ENCODE measurements at places on chromosomes 16 and 17. TPM values are rescaled to one million over a fixed set of nuclear protein-coding genes. Genes with fewer than 3 reads are reported as not detected.
A peak's percentile ranks its signal among the peaks of the same experiment; 100 is the strongest.

DNA sequence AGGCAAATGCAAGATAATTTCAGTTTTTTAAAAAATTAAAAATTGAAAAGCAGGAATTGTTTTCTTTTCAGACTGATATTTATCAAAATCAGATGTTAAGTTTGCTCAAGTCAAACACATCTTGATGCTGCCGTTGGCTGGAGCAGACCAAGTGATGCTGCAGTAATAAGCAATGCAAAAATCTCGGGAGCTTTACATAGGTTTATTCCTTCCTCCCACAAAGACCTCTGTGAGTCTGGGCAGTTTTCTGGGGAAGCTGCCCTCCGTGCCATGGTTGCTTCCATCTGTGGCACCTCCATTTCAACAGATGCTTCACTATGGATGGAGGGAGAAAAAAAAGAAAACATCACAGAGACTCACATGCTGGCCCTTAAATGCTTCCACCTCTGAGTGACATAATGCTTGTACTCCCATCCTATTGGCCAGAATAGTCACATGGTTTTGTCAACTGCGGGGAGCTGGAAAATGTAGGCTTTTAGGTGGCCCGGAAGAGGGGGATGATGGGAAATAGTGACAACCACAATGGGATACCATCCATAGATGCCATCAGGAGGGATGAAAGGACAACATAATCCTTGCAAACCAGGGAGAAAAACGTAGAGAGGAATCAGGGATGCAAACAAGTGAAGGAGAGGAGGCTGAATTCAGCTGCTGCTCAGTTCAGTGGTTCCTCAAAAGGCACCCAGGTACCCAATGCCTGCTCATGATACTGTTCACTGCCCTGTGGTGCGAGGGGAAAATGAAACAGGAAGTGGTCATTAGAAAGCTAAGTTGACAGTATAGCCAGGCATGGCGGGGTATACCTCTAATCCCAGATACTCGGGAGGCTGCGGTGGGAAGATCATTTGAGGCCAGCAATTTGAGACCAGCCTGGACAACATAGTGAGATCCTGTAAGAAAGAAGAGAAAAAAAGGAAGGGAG is 13.5 kb upstream of the ERCC4 start:
- DNase-seq = no peak
- no peak overlapping the region for H3K4me3 ChIP-seq
- H3K36me3 ChIP-seq = no peaks in the 10 kb centered on the region
- H3K27ac ChIP-seq = no peak overlapping the region
- H3K27me3 ChIP-seq = no peaks in the 10 kb centered on the region

Gene ABCA9
- not detected for total RNA-seq

- H3K27me3 ChIP-seq = peaks cover 36% of the 10 kb centered on the region
- no peak overlapping the region for H3K4me3 ChIP-seq
- H3K27ac ChIP-seq = no peak overlapping the region
Measured at GRCh38 chr17:46766493-46767491, 51.7 kb downstream of the WNT3 start.

GRCh38 chr17:36198831-36199465 is 2.4 kb upstream of the CCL3L1 start:
- no peak overlapping the region for H3K27ac ChIP-seq
- H3K27me3 ChIP-seq = no peaks in the 10 kb centered on the region
- DNase-seq = peak; percentile 28
- no peaks in the 10 kb centered on the region for H3K36me3 ChIP-seq
- H3K4me1 ChIP-seq = no peaks in the 10 kb centered on the region

DNA sequence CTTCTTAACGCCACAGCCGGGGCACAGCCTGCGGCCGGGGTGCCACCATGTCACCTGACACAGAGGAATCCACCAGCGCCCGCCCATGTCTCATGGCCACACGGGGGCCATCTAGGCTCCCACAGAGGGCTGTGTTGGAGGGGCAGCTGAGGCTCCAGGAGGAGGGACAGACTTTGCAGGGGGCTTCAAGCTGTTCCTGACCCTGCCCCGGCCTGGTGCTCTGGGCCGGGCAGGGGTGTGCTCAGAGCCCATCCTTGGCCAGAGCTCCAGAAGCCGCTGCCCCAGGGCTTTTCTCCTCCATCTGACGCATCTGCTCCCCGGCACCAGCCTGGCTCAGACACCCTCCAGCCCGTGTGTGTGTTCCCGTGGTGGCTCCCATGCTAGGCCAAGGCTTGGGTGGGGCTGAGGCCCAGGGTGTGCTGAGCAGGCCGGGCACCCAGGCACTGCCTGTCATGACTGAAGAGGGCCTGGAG is 7.8 kb upstream of the SLC38A10 start:
- no peaks in the 10 kb centered on the region for H3K27me3 ChIP-seq
- no peak for DNase-seq
- no peaks in the 10 kb centered on the region for H3K36me3 ChIP-seq
- no peak overlapping the region for H3K4me3 ChIP-seq
- H3K27ac ChIP-seq = no peak overlapping the region

Gene NATD1
- total RNA-seq = 8.4 TPM

- H3K4me1 ChIP-seq = peaks cover 2% of the 10 kb centered on the region
- no peak for DNase-seq
Measured at GRCh38 chr17:77727037-77727615, 231.4 kb upstream of the TNRC6C start.

DNA sequence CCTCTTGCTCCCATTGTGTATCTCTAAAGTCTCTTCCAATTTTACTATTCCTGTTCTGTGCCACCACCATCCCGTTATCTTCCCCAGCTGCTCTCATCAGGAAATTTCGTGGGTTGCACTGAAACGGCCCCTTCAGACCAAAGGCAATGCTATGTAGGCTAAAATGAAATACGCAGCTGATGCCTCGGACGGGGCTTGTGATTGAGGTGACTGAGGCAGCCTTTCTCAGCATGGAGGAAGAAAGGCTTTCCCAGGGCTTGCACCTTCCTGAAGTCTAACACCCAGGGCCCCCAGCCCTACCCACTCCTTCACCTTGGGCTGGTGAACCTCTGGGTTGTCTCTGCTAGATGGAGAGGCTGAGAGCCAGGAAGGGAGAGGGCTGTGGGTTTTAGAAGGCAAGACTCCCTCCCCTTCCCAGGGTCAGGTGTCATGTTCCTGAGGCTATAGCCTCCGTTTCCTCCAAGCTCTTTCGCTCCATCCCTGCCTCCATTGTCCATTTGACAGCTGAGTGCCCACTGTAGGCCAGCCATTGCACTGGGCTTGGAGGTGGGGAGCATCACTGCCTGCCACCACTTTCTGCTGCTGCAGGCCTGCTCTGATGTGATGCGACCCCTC is 7.8 kb downstream of the CCDC200 start:
- H3K27ac ChIP-seq = no peak overlapping the region
- peak; percentile 30 for DNase-seq
- no peak overlapping the region for H3K4me3 ChIP-seq
- H3K4me1 ChIP-seq = no peaks in the 10 kb centered on the region
- no peaks in the 10 kb centered on the region for H3K27me3 ChIP-seq
- peaks cover 2% of the 10 kb centered on the region for H3K36me3 ChIP-seq

- no peaks in the 10 kb centered on the region for H3K4me1 ChIP-seq
- no peaks in the 10 kb centered on the region for H3K27me3 ChIP-seq
- H3K4me3 ChIP-seq = no peak overlapping the region
- no peak overlapping the region for H3K27ac ChIP-seq
Measured at GRCh38 chr16:50517450-50518252, 30.5 kb upstream of the NKD1 start.

Gene MYH3
- total RNA-seq = 0.99 TPM

- H3K4me3 ChIP-seq = no peak overlapping the region
- H3K36me3 ChIP-seq = no peaks in the 10 kb centered on the region
- DNase-seq = no peak
- no peaks in the 10 kb centered on the region for H3K4me1 ChIP-seq
- H3K27me3 ChIP-seq = no peaks in the 10 kb centered on the region
Measured at GRCh38 chr17:16920628-16921020, 51.3 kb downstream of the TNFRSF13B start.

DNA sequence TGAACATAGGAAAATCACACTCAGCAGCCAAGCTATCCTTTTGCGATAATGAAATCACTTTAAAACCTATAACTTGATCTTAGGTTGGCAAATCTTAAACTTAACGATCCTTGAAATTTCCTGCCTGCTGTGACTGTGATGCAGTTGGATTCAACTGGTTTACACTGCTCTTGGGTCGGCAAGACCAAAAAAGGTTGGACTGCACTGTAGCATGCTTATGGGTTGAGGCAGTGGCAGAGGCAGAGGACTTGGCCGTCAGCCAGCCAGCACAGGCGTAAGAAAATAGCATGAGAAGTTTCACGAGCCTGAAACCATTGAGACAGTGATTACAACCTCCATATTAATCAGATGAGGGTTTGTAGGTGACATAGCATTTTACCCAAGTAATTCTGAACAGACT is 21.4 kb downstream of the WSB1 start:
- no peak overlapping the region for H3K4me3 ChIP-seq
- no peaks in the 10 kb centered on the region for H3K27me3 ChIP-seq
- peaks cover 8% of the 10 kb centered on the region for H3K36me3 ChIP-seq
- no peak overlapping the region for H3K27ac ChIP-seq

DNA sequence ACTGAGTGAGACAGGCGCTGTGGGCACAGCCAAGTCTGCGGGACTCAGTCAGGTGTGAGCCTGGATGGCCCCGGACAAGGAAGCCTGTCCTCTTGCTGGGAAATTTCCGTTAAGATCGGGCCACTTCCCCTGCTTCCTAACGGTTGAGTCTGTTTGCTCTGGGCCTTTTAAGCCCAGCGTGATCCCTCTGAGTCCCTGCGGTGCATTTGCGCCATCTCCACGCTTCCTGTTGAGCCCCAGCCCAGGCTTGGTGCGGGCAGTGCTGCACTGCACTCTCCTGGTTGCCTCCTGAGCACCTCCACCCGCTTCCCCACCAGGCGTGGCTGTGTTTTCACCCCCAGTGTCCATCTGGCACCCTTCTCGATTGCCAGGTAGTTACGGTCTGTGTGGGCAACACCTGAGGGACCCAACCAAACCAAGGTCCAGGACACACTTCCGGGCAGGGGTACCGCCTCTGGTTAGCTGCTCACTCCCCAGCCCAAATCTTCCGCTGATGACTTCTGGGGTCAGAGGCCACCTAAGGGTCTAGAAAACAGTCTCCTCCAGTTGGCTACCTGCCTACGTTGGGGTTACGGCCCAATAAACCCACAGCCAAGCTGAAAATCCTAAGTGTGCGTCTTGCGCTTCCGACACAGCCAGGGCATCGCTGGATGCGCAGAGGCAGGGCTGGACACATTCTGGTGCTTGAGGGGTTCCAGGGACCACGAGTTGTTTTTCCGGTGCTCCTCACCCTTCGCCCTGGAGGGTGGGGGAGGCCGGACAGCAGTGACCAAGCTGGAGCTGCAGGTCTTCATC is 1.4 kb upstream of the SLC25A10 start:
- no peak for DNase-seq
- peaks cover 21% of the 10 kb centered on the region for H3K4me1 ChIP-seq
- peaks cover 20% of the 10 kb centered on the region for H3K36me3 ChIP-seq

DNA sequence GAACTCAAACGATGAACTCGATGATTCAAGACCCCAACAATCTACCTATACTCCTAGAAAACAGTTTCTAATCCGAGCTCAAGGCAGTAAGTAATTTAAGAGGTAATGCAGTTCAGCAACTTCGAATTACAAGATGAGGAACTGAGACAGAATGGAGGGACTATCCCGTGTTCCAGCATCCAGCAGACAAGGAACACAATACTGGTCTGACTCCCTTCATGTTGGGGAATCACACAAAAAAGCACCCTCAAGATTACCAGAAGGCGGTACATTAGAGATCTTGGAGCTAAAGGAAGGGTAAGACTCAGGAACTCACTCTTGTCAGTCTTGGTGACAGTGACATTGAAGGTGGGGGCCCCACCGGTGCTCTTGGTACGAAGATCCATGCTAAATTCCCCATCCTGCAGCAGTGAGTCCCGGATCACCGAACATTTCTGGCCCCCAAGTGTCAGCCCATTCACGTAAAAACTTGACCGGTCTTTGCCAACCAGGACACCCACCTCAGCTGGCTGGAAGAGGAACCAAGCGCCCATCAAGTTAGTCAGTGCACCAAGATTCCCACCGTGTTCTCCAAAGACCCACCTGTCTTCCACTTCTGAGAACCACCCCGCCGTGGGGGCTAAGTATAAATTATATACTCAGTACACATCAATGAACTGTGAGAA is 1.9 kb downstream of the PFN1 start:
- peak overlapping the region; percentile 73 for H3K4me3 ChIP-seq
- no peak for DNase-seq
- H3K27me3 ChIP-seq = no peaks in the 10 kb centered on the region
- peaks cover 8% of the 10 kb centered on the region for H3K36me3 ChIP-seq

DNA sequence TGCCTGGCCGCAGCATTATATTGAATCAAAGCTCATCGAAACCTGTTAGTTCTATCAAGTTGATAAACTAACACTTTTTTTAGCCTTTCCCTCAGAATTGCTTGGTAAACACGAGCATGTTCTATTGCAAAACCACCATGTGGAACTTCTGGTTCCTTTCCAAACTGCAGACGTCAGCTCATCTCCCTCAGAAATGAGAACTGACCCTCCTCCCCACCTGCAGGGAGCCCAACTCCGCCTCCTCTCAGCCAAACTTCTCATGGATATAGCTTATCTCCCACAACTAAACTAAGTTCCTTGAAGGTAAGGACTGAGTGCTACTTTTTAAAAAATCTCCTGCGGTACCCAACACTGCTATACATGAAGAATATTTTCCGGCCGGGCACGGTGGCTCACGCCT is 6.7 kb downstream of the SHMT1 start:
- H3K27ac ChIP-seq = no peak overlapping the region
- H3K36me3 ChIP-seq = peaks cover 37% of the 10 kb centered on the region
- H3K4me1 ChIP-seq = no peaks in the 10 kb centered on the region
- H3K27me3 ChIP-seq = no peaks in the 10 kb centered on the region

DNA sequence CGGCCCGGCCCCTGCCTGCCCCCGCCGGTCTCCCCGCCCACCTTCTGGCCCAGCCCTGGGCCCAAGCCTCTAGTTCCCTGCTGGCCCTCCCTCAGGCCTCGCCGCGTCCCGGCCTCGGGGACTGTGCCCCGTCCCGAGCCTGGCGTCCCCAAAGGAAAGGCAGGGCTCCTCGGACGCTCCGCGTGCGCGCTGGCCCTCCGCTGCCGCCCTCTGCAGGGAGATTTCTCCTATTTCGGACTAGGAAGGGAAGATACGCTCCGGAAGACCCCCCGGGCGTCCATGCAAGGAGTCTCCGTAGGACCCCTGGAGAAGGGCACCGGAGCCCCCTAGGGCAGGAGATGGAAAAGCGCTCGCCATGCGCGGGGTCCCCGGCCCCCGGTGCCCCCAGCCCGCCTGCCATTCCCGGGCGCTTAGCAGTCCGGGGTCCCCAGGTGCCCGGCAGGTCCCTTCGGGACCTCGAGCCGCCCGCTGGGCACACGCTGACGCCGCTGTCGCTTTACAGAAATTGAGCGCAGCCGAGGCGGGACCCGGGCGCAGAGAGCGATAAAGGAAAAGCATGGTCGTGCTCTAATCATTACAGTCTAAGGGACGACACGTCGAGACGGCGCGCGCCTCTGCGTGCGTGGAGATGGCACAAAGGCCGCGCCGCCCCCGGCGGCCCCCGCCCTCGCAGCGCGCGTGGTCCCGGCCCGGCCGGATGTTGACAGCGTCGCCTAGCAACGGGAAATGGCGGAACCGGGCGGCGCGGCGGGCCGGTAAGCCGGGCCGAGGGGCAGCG is at the start of gene CCDC40:
Gene CCDC40, plus strand, starts transcription at position 706 of the 778 bp plus-strand sequence. Its CDS starts 21 bp downstream, at position 727.
- H3K27ac ChIP-seq = peak within 1 kb of the TSS; percentile 87
- H3K27me3 ChIP-seq = no peaks in the 10 kb centered on the region
- H3K36me3 ChIP-seq = no peaks in the 10 kb centered on the region
- no peaks in the 10 kb centered on the region for H3K4me1 ChIP-seq

GRCh38 chr17:33667671-33668070 is 374.6 kb upstream of the ASIC2 start:
- H3K36me3 ChIP-seq = no peaks in the 10 kb centered on the region
- no peak overlapping the region for H3K27ac ChIP-seq
- no peaks in the 10 kb centered on the region for H3K4me1 ChIP-seq
- no peak for DNase-seq
- H3K4me3 ChIP-seq = no peak overlapping the region
- no peaks in the 10 kb centered on the region for H3K27me3 ChIP-seq

GRCh38 chr17:75909812-75910274 is 5.2 kb upstream of the MRPL38 start:
- H3K27me3 ChIP-seq = no peaks in the 10 kb centered on the region
- H3K27ac ChIP-seq = no peak overlapping the region
- DNase-seq = no peak
- no peaks in the 10 kb centered on the region for H3K4me1 ChIP-seq

Data from H1 (cell line).